ENCODE measurements at places on chromosomes 3 and 15. TPM values are rescaled to one million over a fixed set of nuclear protein-coding genes. Genes with fewer than 3 reads are reported as not detected.
A peak's percentile ranks its signal among the peaks of the same experiment; 100 is the strongest.

DNA sequence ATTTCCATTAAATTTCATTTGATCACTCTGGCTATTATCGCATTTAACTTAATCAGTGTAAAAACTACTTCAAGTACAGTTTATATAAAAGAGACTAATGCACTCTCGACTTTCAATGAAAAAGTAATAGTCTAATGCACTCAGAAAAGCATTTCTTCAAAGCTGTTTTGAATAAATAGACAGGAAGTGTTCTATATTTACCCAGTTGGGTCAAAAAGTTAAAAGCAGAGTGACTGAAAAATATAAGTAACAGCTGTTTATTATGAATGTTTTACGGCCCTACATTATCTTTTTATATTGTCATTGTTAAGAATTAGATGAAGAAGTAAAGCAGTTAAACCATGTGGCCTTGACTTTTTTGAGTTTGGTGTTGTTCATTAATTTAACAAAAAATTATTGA lies 391.8 kb downstream of the ZPLD1 start:
- H3K4me3 ChIP-seq = no peak overlapping the region
- no peaks in the 10 kb centered on the region for H3K4me1 ChIP-seq
- no peaks in the 10 kb centered on the region for H3K27me3 ChIP-seq

GRCh38 chr15:78681281-78682003 lies 40.4 kb upstream of the CHRNB4 start:
- no peak for DNase-seq
- no peaks in the 10 kb centered on the region for H3K4me1 ChIP-seq
- H3K36me3 ChIP-seq = no peaks in the 10 kb centered on the region
- no peak overlapping the region for H3K27ac ChIP-seq

GRCh38 chr15:85489773-85490493 lies 109.5 kb downstream of the AKAP13 start:
- H3K27ac ChIP-seq = no peak overlapping the region
- H3K36me3 ChIP-seq = no peaks in the 10 kb centered on the region
- no peak overlapping the region for H3K4me3 ChIP-seq

The NR2E3 gene
- total RNA-seq = not detected

GRCh38 chr3:149790268-149790667 lies 2.1 kb downstream of the ANKUB1 start:
- no peaks in the 10 kb centered on the region for H3K27me3 ChIP-seq
- H3K27ac ChIP-seq = no peak overlapping the region
- H3K4me1 ChIP-seq = no peaks in the 10 kb centered on the region
- no peak for DNase-seq

DNA sequence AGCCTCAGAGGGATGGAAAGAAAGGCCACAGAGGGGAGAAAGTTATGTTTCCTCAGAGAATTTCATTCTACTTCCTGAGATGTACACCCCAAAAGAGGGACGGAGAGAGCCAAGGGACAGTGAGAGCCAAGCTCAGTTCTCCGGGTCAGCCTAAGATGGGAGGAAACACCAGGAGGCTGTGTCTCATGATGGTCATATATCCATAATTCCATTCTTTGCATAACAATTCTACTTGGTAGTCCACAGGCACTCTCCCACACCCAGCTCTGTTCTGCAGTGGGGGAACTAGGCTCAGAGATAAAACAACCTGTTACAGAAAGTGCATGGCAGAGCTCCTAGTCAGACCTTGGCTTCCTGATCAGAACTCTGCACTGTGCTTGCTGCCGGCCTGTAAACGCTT lies 54.4 kb downstream of the WDR76 start:
- DNase-seq = no peak
- H3K4me1 ChIP-seq = no peaks in the 10 kb centered on the region
- H3K27me3 ChIP-seq = no peaks in the 10 kb centered on the region
- no peak overlapping the region for H3K27ac ChIP-seq

The CYP11A1 gene
- not detected for total RNA-seq

The ANKRD28 gene
- 41.5 TPM for total RNA-seq

- H3K27ac ChIP-seq = no peak overlapping the region
- H3K36me3 ChIP-seq = no peaks in the 10 kb centered on the region
- no peaks in the 10 kb centered on the region for H3K27me3 ChIP-seq
- no peak for DNase-seq
- H3K4me1 ChIP-seq = no peaks in the 10 kb centered on the region
These were observed 997.2 kb downstream of the TUSC7 start for GRCh38 chr3:117706756-117707155.

The HRG gene
- total RNA-seq = not detected

DNA sequence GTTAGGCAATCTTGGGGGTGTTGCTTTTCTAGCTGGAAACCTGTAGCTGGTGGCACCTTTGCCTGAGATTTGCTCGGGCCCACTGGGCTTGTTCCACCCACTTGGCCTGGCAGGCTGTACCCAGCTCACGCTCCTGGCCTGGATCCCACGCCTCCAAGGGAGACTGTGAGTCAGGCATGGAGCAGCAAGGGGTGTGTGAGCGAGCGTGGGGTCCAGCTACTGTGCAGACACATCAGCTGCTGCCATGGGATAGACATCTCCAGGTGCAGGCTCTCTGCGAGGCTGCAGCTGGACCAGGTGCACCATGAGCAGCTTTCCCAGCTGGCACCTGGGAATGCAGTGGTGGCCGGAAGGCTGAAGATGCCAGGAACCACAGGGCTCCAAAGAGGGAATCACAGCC lies 36.0 kb downstream of the NR1D2 start:
- peaks cover 12% of the 10 kb centered on the region for H3K36me3 ChIP-seq
- H3K4me3 ChIP-seq = no peak overlapping the region
- H3K27ac ChIP-seq = no peak overlapping the region
- no peaks in the 10 kb centered on the region for H3K4me1 ChIP-seq

GRCh38 chr3:126345231-126345630 lies 12.0 kb downstream of the KLF15 start:
- H3K36me3 ChIP-seq = no peaks in the 10 kb centered on the region
- H3K27me3 ChIP-seq = no peaks in the 10 kb centered on the region
- H3K4me3 ChIP-seq = no peak overlapping the region

- no peak overlapping the region for H3K4me3 ChIP-seq
- H3K27me3 ChIP-seq = no peaks in the 10 kb centered on the region
- no peak for DNase-seq
These were observed 190.1 kb downstream of the ZIC4 start for GRCh38 chr3:147216143-147216673.

The KIF15 gene
- 23.6 TPM for total RNA-seq

- no peak overlapping the region for H3K27ac ChIP-seq
- no peaks in the 10 kb centered on the region for H3K4me1 ChIP-seq
- no peak for DNase-seq
- H3K4me3 ChIP-seq = no peak overlapping the region
These were observed 100.5 kb downstream of the NAALADL2 start for GRCh38 chr3:174959556-174960065.

DNA sequence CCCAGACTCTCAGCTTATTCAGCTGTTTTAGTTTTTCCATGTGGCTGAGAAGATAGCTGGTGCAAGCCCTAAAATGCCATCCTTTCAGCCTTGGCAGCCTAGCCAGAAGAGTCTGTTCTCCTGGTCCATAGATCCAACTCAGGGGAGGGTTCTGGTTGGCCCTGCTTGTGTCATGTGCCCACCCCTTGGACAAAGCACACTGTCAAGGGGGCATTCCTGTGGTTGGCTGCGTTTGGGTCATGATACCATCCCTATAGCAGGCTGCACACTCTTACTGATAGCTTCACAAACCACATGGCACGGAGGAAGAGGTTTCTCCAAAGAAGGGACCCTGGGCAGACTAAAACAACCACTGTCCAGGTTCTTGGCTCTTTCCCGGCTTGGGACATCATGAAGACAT lies 8.4 kb upstream of the FSTL1 start:
- no peaks in the 10 kb centered on the region for H3K4me1 ChIP-seq
- no peaks in the 10 kb centered on the region for H3K27me3 ChIP-seq
- H3K4me3 ChIP-seq = no peak overlapping the region
- no peak for DNase-seq

- no peaks in the 10 kb centered on the region for H3K4me1 ChIP-seq
- no peak for DNase-seq
- H3K27ac ChIP-seq = no peak overlapping the region
- H3K36me3 ChIP-seq = no peaks in the 10 kb centered on the region
- no peak overlapping the region for H3K4me3 ChIP-seq
- H3K27me3 ChIP-seq = no peaks in the 10 kb centered on the region
These were observed 158.8 kb downstream of the RORA start for GRCh38 chr15:61070111-61070901.

DNA sequence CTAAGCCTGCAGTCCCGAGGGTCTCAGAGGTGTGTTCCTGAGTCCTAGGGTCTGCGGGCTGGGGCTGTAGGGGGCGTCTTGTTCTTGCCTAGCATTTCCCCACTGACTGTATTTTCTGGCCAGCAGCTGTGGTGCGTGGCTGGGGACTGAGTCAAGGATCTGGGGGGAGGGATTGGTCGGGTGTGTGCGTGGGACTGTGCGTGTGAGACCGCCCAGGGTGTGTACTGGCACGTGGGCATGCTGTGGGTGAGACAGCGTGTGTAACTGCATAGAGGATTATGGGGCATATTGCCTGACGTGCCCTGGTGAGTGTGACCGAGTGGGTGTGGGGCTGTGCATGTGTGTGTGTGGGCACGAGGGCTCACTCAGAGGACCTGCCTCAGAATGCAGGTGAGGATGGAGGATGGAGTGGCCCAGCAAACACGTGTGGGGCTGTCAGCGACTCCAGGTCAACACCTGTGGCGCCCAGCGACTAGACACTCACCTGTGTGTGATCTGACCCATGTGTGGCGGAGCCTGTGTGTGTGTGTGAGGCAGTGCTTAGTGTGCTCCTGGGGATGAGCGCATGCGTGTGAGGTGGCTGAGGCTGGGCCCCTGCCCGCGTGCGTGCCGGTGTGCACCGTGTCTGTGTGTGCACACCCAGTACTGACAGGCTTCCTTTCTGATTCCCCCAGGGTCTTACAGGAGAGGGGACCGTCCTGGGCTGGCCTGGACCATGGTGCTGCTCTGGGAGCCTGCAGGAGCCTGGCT lies 20.9 kb downstream of the FBLN2 start:
- no peaks in the 10 kb centered on the region for H3K27me3 ChIP-seq
- no peaks in the 10 kb centered on the region for H3K36me3 ChIP-seq
- DNase-seq = no peak

GRCh38 chr15:58063614-58064013 lies 1.9 kb downstream of the ALDH1A2 start:
- H3K27me3 ChIP-seq = peaks cover 27% of the 10 kb centered on the region
- DNase-seq = no peak
- no peaks in the 10 kb centered on the region for H3K36me3 ChIP-seq

The SST gene
- not detected for total RNA-seq

The FGD5 gene
- total RNA-seq = not detected

The CIDEC gene
- total RNA-seq = not detected

DNA sequence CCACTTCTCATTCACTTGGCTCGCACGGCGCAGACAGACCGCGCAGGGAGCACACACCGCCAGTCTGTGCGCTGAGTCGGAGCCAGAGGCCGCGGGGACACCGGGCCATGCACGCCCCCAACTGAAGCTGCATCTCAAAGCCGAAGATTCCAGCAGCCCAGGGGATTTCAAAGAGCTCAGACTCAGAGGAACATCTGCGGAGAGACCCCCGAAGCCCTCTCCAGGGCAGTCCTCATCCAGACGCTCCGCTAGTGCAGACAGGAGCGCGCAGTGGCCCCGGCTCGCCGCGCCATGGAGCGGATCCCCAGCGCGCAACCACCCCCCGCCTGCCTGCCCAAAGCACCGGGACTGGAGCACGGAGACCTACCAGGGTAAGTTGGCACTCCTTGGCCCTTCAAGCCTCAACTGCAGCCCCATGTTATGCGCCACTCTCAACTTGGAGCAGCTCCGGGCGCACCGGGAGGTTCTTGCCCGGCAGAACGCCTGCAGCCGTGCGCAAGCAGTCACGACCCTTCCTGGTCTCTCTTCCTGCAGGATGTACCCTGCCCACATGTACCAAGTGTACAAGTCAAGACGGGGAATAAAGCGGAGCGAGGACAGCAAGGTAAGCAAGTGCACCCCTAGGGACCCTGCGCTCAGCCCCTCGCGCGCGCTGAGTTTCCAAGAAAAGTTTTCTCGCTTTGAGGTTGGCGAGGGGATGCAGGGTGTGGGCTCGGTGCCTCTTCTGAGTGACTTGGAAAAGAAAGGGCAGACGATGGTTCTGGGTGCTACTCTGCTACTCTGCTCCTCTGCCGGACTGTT lies at the start of gene BHLHE40:
Gene BHLHE40, plus strand, starts transcription at position 10 of the 801 bp plus-strand sequence. Its CDS starts 282 bp downstream, at position 292.
- peaks cover 55% of the 10 kb centered on the region for H3K4me1 ChIP-seq
- DNase-seq = peak; percentile 57
- H3K27me3 ChIP-seq = no peaks in the 10 kb centered on the region
- H3K36me3 ChIP-seq = peaks cover 11% of the 10 kb centered on the region
- H3K4me3 ChIP-seq = peak within 1 kb of the TSS; percentile 84
- H3K27ac ChIP-seq = peak within 1 kb of the TSS; percentile 100

DNA sequence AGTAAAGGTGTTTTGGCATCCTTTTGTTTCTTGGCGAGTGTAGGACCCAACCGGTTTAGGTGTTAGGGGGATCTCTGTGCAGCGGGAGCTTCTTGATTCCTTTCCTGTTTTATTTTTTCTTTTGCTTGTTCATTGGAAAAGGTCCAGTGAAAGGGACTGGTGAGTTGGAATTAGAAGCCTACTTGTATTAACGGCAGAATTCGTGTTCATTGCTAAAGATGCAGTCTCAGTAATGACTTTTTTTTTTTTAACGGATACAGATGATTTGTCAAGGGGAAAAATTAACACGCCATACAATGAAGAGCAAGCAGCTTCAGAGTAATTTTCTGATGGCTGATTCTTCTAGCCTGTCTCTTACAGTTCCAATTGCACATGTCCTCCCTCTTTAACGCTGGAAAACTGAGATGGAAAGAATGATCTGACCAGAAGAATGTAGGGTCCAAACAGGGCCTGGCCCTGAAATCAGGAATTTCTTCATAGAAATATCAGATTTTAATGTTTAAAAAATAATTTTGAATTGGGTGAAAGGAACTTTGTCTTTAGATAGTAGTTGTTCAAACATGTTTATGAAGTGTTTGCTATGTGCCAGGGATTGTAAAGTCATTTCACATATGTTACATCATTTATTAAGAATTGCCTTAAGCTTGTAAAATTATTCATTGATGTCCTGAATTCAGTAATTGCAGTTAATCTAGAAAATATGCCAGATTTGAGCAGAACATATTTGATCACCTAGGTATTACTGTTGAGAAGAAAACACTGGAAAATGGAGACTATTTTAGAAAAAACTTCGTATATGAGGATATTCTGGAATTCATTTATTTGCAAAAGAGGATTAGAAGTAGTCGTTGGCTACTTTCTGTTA lies 1.4 kb downstream of the MAPK6 start:
- H3K4me1 ChIP-seq = peaks cover 30% of the 10 kb centered on the region
- peak overlapping the region; percentile 84 for H3K4me3 ChIP-seq
- peak overlapping the region; percentile 80 for H3K27ac ChIP-seq
- no peak for DNase-seq
- no peaks in the 10 kb centered on the region for H3K36me3 ChIP-seq
- no peaks in the 10 kb centered on the region for H3K27me3 ChIP-seq

The DISP2 gene
- 0.18 TPM for total RNA-seq

GRCh38 chr15:54707805-54708752 lies 488.7 kb downstream of the RSL24D1 start:
- no peaks in the 10 kb centered on the region for H3K36me3 ChIP-seq
- no peaks in the 10 kb centered on the region for H3K4me1 ChIP-seq
- H3K4me3 ChIP-seq = no peak overlapping the region

The IL12A gene
- not detected for total RNA-seq

- no peak for DNase-seq
- H3K36me3 ChIP-seq = no peaks in the 10 kb centered on the region
These were observed 7.6 kb upstream of the FOXB1 start for GRCh38 chr15:59996298-59997041.
